Esophagus squamous epithelium (tissue), 5 donors: ENCODE measurements at places on chromosomes 7 and 10.

GRCh38 chr7:104873401-104873800 lies 140.6 kb upstream of the KMT2E start:
- DNase-seq = no peak

GRCh38 chr7:133853706-133854276 lies 273.3 kb upstream of the LRGUK start:
- no peak for DNase-seq

- no peak for DNase-seq
Observed at GRCh38 chr7:128735436-128735835, 3.7 kb upstream of the CALU start.

DNA sequence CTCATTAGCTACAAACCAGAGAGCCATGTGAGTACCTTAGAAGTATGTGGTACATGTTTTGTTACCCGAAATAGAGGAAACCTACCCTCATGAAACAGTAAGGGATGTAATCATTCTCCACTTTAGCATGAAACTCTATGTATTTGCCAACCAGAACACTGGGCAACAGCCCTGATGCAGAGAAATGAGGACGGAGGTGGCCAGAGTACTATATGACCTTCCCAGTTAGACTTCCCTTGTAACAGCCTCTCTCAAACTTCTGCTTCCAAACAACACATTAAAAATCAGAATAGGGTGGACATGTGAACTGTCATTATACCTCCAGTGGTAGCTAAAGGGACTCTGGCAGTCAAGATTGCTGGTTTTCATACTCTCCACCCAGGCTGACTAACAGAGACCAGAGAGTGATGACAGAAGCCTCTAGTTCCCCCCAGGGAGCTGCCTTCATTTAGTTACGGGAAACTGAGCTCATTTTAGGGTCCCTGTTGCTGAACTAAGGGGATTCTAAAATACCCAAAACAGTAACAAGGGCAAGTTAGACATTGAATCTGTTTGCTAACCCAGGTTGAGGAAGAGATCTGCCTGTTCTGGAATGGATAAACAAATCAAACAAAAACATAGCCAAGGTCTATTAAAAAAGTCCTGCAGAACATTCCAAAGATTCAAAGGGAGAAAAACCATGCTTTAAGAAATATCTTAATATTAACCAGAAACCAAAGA lies 83.1 kb downstream of the VPS41 start:
- DNase-seq = no peak

DNA sequence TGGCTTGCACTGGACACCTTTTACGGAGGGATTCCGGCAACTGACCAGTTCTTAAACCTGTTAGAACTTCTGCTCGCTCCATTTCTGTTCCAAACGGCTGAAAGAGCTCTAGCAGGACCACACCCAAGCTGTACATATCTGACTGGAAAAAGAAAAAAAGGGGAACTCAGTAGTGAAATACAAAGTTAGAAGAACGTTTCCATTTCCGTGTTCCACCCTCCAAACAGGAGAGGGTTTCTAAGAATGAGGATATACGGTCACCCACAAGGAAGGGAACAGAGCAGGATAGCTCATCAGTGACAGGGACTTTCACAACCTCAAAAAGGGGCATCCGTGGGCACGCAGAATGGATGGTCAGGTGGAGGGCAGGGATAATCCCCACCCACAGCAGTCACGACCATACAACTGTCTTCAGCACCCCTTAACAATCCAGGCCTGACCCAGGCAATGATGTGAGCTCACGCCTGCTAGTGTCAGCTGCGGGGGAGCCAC lies 4.3 kb upstream of the ANKRD61 start:
- DNase-seq = no peak

DNA sequence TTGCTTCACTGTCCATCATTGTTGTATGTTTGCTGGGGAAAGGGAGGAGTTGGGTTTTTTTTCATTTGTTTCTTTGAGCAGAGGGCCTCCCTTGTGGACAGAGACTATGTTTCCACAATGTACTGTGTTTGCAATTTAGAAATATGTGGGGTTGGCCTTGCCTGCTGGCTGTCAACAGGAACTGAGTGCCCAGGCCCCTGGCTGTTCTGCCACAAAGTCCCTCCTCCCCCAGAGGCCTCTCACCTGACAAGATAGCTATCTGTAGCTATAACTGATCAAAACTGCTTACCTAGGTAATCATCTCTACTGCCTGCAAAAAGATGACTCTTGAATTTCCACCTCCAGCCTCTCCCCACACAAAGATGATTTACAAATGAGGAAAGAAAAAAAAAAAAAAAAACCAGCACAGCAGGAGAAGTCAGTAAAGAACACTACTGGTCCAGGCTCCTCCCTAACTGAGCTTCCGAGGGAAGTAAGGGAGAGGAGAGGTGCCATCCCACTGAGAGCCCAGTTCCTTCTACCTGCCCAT lies 121.8 kb downstream of the SGMS1 start:
- no peak for DNase-seq

- DNase-seq = no peak
Observed at GRCh38 chr7:133688483-133689239, 435.8 kb downstream of the EXOC4 start.

DNA sequence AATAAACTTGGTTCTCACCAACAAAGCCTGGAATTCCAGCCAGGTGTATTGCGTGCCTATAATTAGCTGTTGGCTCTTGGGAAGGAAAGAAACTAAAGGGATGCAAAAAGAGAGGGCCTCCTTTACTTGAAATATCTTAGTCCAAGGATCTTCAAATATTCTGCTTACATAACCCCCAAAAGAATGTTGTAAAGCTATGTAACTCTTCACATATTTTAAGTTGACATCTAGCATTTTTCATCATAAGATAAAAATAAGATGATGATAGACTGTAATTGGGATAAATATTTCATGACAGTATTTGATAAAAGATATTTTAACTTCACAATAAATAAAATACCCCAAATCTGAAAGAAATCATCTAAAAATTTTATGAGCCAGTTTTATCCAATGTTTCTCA lies 52.5 kb upstream of the SEPTIN7 start:
- DNase-seq = no peak

DNA sequence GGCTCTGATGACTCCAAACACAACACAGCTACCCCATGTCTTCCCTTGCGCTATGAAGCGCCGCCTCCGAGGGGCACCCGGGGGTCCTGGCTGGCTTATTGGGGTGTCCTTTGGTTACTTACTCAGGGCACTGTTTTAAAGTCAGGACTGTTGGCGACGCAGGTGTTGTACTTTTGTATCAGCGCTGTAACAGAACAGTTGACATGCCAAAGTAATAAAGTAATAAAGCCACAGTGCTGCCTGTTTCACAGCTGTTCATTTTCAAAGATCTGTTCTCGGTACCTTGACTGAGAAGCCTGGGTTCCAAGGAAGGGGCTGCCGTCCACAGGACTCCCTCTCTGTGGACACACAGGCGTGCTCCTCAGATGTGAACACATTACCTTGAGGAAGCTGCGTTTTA lies 64.1 kb downstream of the WDR37 start:
- no peak for DNase-seq

DNA sequence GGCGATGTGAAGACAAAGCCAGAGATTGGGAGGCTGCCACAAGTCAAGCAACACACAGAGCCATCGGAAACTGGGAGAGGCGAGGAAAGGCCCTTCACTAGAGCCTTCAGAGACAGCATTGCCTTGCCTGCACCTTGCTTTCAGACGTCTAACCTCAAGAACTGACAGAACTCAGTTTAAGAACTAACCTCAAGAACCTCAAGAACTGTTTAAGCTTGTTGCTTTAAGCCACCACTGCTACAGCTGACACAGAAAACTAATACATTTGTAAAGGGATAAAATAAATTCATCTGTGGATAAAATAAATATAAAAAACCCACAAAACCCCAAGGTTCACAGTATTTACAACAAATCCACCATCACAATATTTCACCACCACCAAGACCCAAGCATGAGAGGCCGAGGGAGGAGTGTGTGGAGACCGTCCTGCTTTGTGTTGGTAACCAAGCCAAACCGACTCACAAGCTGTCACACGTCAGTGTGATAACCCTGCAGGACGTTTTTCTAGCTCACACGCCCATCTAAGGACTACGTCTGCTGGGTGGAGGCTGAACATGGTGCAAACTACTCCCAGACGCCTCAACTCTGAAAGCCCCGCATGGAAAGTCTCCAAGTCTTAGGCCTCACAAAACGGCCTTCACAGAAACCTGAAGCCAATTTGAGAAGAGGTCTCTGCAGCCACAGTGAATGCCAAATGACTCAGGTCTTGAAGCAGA lies 116.8 kb downstream of the ABLIM1 start:
- DNase-seq = no peak

- DNase-seq = no peak
Observed at GRCh38 chr10:12796401-12797160, 204.9 kb downstream of the CCDC3 start.

GRCh38 chr7:44331682-44332081 lies 6.3 kb upstream of the CAMK2B start:
- no peak for DNase-seq

- no peak for DNase-seq
Observed at GRCh38 chr7:111006040-111006439, 84.9 kb upstream of the LRRN3 start.

DNA sequence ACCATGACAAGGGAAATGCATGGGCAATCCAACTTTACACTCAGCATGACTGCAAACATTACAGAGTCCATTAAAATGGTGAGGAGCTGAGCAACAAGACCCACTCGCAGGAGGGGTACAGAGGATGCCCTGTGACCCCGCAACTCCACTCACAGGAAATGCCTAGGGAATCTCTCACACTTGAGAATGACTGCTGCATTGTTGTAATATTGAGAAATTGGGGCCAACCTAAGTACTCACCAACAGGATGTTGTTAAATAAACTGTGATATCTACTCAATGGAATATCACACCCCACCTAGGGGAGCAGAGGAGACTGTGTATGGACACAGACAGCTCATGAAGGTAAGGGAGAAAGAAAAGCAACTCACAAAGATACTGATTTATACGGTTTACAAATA lies 53.4 kb upstream of the CAMK2B start:
- no peak for DNase-seq

GRCh38 chr10:697097-697875 lies 7.8 kb upstream of the DIP2C start:
- no peak for DNase-seq

DNA sequence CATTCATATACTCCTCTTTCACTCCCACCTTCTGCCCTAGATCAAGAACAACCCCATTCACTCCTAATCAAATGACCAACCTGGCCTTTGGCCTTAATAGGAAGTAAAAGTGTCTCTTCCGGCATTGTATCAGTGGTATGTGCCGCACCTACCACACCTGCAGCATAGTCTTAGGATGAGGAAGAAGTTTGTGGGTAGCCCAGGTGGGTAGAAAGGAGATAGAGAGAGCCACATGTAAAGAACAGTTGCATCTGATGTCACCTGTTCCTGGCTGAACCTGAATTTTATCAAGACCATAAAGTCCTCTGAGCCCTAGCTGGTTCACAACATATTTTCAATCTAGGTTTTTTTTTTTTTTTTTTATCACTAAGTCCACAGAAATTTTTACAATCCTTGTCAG lies 55.5 kb upstream of the PTPN12 start:
- no peak for DNase-seq

GRCh38 chr7:148914208-148914777 lies 30.2 kb upstream of the EZH2 start:
- DNase-seq = no peak

DNA sequence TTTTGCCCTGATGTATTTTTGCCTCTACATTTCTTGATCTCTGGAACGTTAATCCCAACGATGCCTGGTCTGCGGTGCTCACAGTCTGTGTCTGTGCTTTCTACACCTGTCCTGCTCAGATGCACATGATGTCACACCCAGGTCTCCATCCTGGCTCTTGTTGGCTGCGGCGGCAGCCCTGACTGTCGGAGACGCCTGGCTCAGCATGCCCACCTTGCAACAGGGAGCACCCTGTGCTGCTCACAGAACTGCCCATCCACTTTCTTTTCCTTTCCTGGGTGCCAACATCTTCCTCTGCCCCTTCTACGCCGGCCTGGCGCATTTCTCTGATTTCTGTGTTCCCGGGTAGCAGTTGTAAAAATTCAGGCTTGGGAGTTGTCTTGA lies 106.2 kb downstream of the CUX1 start:
- DNase-seq = no peak

DNA sequence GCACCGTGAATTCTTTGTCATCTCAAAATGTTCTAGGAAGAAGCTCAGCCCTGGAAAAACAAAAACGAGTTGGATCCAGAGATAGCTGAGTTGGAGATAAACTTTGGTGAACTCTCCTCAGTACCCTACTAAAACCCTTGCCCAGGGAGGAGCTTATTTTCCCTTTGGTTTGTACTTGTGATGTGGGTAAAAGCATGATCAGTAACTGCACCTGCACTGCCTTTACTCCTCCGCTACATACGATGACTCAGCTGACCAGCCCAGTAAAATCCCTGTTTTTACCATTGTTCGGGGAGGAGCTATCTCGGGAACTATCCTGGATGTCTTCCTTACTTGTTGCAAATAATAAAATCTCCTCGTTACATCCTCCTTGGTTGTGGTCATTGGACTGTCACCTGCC lies 359.3 kb downstream of the SH2D4B start:
- no peak for DNase-seq

DNA sequence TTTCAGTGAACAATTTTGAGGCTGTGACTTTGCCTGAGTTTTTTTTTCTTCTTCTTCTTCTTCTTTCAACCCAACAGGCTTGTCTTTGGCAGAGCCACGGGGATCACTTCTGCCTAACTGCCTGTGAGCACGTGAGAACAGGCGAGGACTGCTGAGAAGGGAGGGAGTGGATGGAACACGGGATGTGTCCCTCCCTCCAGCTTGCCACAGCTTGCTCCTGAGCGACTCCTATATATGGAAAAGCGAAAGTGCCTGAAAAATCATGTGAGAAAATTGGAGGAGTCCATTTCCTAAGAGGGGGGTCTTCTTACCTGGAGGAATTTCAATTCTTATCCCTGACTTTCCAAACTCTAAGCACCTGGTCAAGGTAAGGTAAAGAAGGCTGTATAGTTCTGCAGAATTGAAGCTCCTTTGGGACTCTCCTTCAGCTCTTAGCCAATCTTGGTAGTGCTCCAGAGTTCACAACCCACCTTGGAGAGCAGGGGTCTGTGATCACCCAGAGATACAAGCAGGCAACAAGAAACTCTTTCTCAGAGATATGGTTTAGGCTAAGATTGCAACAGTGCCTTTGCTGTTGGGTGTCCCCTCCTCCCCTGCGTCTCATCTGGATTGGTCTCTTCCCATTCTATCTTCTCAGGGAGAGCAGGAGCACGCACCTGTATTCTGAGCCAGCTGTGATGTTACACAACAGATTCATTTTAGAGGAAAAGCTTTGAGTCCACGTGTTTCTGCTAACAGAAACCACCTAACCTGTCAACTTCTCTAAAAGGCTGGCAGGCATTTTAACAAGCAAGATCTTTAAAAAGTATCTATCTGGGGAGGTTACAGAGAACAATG lies at the start of gene MAT1A:
Gene MAT1A, minus strand, starts transcription at position 208 of the 837 bp plus-strand sequence. CDS start 235 bp downstream, outside the sequence.
- DNase-seq = no peak

DNA sequence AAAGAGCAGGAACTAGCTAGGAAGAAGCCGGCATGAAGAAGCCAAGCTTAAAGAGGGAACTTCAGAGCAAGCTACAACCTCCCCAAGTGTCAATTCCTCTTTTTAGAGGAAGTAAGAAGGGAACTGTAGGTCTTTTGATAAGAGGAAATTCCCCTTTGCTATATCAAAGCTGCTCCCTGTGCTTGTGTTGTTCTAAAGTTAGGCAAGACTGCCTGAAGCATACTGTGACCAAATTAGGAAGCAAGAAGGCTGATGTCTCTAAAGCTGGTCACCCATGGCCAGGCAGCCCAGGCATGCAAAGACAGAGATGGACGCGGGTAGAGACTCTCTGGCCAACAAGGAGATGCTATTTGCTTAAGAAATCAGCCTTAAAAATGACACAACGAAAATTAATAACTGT lies 87.9 kb downstream of the RNF216 start:
- no peak for DNase-seq

- no peak for DNase-seq
Observed at GRCh38 chr10:13651969-13652720, 65.4 kb downstream of the PRPF18 start.

- no peak for DNase-seq
Observed at GRCh38 chr7:47720141-47720906, 138.4 kb upstream of the TNS3 start.
